ENCODE measurements at places on chromosomes 3 and 15. TPM values are rescaled to one million over a fixed set of nuclear protein-coding genes. Genes with fewer than 3 reads are reported as not detected.

ALS2CL gene
- 17.2 TPM for polyA plus RNA-seq

PLSCR5 gene
- 3.0 TPM for polyA plus RNA-seq

ALDH1L1 gene
- polyA plus RNA-seq = 22.6 TPM

SMAD3 gene
- polyA plus RNA-seq = 24.7 TPM

STRC gene
- 0.47 TPM for polyA plus RNA-seq

ATP10A gene
- polyA plus RNA-seq = 0.75 TPM

SPINT1 gene
- 252 TPM for polyA plus RNA-seq

GAP43 gene
- 0.81 TPM for polyA plus RNA-seq

PATL2 gene
- 0.54 TPM for polyA plus RNA-seq

- H3K27me3 ChIP-seq = peaks cover 9% of the 10 kb centered on the region
- H3K4me3 ChIP-seq = no peak overlapping the region
- DNase-seq = no peak
- H3K27ac ChIP-seq = no peak overlapping the region
- no peaks in the 10 kb centered on the region for H3K36me3 ChIP-seq
- peaks cover 27% of the 10 kb centered on the region for H3K4me1 ChIP-seq
These were observed 138.4 kb downstream of the RPLP1 start for GRCh38 chr15:69590932-69591524.

DNA sequence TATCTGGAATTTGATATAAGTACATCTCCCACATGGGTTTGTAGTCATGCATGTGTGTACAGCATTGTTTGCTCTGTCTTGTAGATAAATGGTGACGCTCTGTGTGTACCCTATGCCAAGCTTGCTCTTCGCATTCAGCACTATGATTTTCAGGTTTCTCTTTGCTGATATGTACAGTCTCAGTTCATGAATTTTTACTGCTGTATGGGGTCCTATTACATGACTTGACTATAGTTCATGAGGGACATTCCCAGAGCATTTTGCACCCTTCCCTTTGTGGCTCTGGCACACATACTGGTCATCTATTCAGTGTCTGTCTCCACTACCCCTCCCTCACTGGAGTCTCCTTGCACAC is 132.7 kb downstream of the EEFSEC start:
- no peak for DNase-seq
- H3K27me3 ChIP-seq = no peaks in the 10 kb centered on the region
- peaks cover 17% of the 10 kb centered on the region for H3K4me1 ChIP-seq
- H3K27ac ChIP-seq = no peak overlapping the region

GRCh38 chr3:21744793-21745192 is 6.2 kb downstream of the ZNF385D start:
- DNase-seq = no peak
- H3K27ac ChIP-seq = no peak overlapping the region
- peaks cover 8% of the 10 kb centered on the region for H3K27me3 ChIP-seq

DNA sequence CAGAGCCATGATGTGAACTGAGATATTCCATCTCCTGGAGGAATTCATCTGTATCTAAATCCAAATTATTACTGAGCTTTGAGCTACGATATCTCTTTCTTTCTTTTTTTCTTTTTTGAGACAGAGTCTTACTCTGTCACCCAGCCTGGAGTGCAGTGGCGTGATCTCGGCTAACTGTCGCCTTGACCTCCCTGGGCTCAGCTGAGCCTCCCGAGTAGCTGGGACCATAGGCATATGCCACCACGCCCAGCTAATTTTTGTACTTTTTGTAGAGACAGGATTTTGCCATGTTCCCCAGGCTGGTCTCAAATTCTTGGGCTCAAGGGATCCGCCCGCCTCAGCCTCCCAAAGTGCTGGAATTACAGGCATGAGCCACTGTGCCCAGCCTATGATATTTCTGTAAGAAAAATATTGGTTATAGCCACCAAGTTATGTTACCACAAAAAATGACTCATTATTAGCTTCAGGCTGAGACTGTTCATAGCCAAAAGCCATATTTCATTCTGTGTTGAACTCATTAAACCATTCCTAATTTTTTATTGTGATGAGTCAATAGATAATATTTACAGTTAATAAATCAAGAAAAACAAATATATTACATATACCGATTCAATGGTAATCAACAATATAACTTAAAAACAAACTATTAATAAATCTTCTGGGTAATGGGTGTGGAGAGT is 27.1 kb upstream of the SLC30A4 start:
- H3K27ac ChIP-seq = no peak overlapping the region
- no peaks in the 10 kb centered on the region for H3K27me3 ChIP-seq
- H3K36me3 ChIP-seq = no peaks in the 10 kb centered on the region
- H3K4me1 ChIP-seq = no peaks in the 10 kb centered on the region

GRCh38 chr15:60704717-60705116 is 225.8 kb upstream of the ICE2 start:
- DNase-seq = no peak
- peaks cover 6% of the 10 kb centered on the region for H3K4me1 ChIP-seq
- H3K4me3 ChIP-seq = no peak overlapping the region

DNA sequence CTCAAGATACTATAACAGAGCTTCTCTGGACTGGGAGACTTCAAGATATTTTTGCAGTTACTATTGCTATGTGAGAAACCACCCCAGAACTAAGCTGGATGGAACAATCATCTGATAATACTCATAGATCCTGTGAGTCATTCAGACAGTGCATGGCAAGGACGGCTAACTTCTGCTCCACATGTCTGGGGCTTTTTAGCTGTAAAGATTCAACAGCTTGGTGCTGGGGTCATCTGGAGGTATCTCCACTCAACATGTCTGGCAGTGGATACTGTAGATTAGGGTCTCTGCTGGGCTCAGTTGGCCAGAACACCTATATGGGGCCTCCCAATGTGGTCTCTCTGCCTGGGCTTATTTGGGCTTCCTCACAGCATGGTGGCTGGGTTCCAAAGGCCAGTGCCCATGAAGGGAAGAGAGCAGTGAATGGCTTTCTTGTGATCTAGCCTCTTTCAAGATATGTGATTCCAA is 117.3 kb upstream of the SLC7A14 start:
- H3K27me3 ChIP-seq = no peaks in the 10 kb centered on the region
- no peaks in the 10 kb centered on the region for H3K36me3 ChIP-seq
- no peak overlapping the region for H3K27ac ChIP-seq
- DNase-seq = no peak

DNA sequence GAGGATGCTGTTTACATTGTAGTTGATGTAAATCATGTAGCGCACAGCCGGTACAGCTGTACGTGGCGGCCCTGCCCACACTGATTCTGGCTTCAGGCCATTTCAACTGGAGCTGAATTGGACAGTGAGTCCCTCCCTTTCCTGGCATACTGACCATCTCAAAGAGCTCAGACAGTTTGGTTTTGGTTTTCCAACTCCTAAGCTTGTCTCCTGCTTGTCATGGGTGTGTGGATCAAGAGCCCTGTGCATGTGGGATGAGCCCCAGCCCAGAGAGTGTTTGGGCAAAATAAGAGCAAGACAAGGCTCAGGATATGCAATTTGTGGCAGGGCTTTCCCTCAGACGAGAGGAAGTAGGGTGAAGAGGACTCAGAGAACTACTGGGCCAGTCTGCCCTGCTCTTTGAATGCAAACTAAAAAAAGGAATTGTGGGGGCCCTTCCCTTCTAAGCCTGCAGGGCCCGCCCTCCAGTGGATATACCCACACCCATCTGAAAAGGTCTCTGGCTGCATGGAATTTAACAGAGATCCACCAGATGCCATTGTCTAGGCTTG is 13.3 kb downstream of the ITGA11 start:
- H3K4me3 ChIP-seq = no peak overlapping the region
- peaks cover 34% of the 10 kb centered on the region for H3K4me1 ChIP-seq
- H3K27me3 ChIP-seq = no peaks in the 10 kb centered on the region
- no peaks in the 10 kb centered on the region for H3K36me3 ChIP-seq

DNA sequence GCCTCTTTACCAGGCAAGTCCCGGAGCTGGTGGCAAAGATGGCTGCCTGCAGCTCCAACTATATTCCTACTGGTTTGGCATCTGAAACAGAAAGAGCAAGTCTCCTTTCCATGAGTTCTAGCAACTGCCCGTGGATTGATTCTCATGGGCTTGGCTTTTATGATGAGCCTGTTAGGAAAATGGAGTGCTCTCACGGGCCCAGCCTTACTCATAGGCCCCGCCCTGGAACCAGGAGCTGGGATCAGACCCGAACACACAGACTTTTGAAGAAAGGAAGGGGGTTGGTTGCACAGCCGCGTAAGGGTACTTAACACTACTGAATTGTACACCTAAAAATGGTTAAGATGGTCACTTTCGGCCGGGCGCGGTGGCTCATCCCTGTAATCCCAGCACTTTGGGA is 2.9 kb downstream of the NRROS start:
- peaks cover 4% of the 10 kb centered on the region for H3K4me1 ChIP-seq
- no peak for DNase-seq
- no peaks in the 10 kb centered on the region for H3K36me3 ChIP-seq
- peaks cover 20% of the 10 kb centered on the region for H3K27me3 ChIP-seq

GRCh38 chr3:56422316-56422715 is 46.0 kb downstream of the ERC2 start:
- H3K4me3 ChIP-seq = no peak overlapping the region
- H3K4me1 ChIP-seq = no peaks in the 10 kb centered on the region
- H3K27me3 ChIP-seq = no peaks in the 10 kb centered on the region
- H3K36me3 ChIP-seq = no peaks in the 10 kb centered on the region
- H3K27ac ChIP-seq = no peak overlapping the region
- DNase-seq = no peak

DNA sequence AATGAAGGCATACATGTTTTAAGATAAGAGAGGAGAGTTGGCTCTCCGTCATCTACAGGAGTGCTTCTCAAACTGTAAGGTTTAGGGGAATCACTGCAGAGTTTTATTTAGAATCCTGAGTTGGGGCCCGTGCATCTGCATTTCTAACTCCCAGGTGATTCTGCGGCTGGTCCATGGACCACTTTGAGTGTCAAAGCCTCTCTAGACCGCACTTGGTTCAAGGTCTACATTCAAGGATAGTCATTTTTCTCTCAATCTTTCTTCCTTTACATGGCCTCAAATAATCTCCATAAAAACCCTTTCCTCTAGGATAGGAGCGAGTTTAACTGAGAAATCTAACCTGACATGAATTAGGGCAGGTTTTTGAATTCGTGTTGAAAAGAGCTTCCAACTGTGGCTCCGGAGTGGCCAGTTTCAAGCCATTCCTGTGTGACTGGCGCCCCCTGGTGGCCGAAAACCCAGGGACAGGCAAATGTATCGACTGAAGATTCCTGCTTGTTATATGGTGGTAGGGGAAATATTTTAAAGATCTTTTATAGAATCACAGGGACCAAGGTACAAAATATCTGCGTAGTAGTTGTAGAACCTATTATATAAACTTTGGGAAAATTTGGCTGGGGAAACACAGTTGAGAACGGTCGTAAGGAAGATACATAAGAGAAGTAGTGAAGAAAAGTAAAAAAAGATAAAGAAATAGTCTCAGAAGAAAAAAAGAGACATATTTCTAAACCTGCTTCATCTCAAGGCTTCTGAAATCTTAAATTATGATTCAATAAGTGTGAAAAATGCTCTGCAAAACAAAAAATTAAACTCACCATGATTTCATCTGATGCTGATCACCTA is 11.9 kb downstream of the GABRR3 start:
- H3K27me3 ChIP-seq = no peaks in the 10 kb centered on the region
- no peak overlapping the region for H3K27ac ChIP-seq
- no peak overlapping the region for H3K4me3 ChIP-seq
- peak; percentile 90 for DNase-seq

DNA sequence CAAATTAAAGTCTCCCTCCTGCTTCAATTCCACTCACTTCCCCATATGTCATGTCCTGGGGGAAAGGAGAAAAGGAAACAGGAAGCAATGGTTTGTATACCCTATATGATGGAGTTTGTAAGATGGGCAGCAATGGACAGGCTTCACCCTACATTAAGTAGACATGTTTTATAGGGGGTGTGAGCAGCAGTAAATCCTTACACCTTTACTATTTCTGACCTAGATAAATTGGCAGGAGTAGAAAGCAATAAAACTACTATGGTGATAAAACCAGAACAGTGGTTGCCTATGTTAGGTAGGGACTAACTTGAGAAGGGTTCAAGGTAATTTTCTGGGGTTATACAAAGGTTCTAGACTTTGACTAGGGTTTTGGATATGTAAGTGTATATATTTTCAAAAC is 301.7 kb downstream of the GBE1 start:
- no peak for DNase-seq
- H3K36me3 ChIP-seq = no peaks in the 10 kb centered on the region
- H3K4me3 ChIP-seq = no peak overlapping the region
- H3K4me1 ChIP-seq = no peaks in the 10 kb centered on the region

DNA sequence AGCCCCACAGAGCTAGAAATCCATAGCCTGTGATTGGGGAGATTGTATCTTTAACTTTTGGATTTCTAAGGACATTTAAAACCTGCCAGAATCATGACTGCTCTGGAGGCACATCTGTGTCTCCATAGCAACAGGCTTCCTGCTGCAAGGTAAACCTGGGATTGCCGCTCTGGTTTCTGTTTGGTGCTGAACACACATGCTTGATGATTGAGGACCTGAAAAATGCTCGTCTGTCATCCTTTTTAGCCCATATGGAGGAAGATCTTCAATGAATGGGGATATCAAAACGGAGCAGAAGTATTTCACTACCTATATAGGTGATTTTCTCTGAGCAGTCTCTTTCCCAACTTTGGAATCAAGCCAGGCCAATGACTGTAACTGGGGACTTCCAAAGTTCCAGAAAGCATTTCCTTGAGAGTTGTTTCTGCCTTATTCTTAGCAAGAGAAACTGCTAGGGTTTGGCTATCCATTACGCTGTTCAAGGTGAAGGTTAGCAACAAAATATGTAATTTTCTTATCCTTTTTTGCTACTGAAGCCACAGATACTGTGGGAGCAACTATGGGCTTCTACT is 96.5 kb upstream of the TNIK start:
- no peaks in the 10 kb centered on the region for H3K27me3 ChIP-seq
- H3K4me3 ChIP-seq = no peak overlapping the region
- H3K4me1 ChIP-seq = no peaks in the 10 kb centered on the region

- peak; percentile 39 for DNase-seq
- H3K27ac ChIP-seq = no peak overlapping the region
- peaks cover 34% of the 10 kb centered on the region for H3K4me1 ChIP-seq
- H3K4me3 ChIP-seq = no peak overlapping the region
- H3K27me3 ChIP-seq = no peaks in the 10 kb centered on the region
- no peaks in the 10 kb centered on the region for H3K36me3 ChIP-seq
These were observed 58.2 kb downstream of the RAB7A start for GRCh38 chr3:128784232-128784631.

- no peaks in the 10 kb centered on the region for H3K4me1 ChIP-seq
- no peak overlapping the region for H3K27ac ChIP-seq
- peak; percentile 76 for DNase-seq
- H3K27me3 ChIP-seq = no peaks in the 10 kb centered on the region
These were observed 55.0 kb downstream of the GOLIM4 start for GRCh38 chr3:168040607-168041208.

Data from hepatocyte (in vitro differentiated cells).